Muscle of back (tissue), 13 donors: ENCODE measurements at places on chromosomes 7 and 10.

GRCh38 chr7:13312307-13312706, 624.9 kb downstream of the ARL4A start:
- DNase-seq, result no peak

GRCh38 chr10:48784031-48784430, 99.4 kb downstream of the WDFY4 start:
- peak; percentile 53 for DNase-seq

DNA sequence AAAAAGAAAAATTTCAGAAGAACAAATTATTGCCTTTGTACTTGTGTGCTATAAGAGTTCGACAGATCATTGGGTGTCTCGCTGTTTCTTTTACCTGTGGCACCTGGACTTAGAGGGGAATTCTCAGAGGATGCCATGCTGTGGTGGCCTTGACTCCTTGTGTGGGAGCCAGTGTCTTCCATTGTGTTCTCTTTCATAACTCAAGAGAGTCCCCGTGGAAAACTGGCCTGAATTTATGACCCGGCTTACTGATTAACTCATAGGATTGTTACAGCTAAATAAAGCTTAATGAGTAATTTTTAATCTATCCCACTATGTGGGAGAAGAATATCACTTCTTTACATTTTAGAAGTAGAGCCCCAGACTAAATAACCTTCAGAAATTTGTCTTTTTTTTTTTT, 54.5 kb downstream of the UBE3C start:
- DNase-seq, result no peak

DNA sequence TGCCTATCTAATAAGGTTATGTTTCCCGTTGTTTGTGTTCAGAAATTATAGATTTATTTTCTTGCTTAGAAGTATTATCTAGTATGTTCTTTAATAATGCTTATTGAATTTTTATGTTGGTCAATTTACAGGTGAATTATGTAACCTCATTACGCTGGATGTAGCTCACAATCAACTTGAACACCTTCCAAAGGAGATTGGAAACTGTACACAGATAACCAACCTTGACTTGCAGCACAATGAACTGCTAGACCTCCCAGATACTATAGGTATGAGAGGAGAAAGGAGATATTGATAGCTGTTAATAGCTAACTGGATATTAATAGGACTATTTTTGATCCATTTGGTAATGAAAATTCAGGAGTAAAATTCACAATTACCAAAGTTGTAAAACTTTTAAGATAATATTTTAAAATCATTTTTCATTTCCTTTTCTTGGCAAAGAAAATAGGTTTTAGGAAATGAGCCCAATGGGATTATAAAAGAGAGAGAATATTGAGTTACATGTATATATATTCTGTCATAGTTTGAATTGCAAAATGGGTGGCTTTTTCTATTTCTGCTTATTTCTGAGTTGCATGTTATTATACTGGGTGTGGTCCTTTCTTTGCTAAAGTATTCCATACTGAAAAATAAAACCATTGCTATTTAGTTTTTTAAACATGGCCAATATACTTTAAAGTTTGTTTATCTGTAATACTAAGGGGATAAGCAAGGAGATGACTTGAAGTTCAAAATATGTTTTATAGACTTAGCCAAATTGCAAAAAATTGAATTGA, 66.3 kb downstream of the SHOC2 start:
- DNase-seq, result peak; percentile 19

- DNase-seq, result peak; percentile 45
Observed at GRCh38 chr7:42876182-42877068, 35.4 kb downstream of the C7orf25 start.

GRCh38 chr7:45563941-45564461, 10.2 kb upstream of the ADCY1 start:
- peak; percentile 57 for DNase-seq

GRCh38 chr7:52209614-52210013, 825.8 kb upstream of the POM121L12 start:
- DNase-seq, result no peak

DNA sequence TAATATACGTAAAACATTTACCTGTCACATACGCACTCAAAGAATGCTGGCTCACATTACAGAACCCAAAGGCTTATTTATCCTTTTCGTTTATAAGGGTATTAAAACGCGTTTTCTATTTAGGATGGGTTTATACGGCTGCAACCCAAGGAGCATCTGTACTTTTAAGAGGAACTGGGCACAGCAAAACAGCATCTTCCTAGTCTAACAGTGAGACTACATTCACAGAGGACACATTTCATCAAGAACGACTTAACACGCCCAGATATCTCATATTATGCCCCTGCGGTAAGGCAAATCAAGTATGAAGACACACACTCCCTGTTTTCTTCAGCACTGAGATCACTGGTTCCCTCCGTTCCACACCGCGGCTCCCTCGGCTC, 533 bp upstream of the DMTF1 start:
- no peak for DNase-seq

DNA sequence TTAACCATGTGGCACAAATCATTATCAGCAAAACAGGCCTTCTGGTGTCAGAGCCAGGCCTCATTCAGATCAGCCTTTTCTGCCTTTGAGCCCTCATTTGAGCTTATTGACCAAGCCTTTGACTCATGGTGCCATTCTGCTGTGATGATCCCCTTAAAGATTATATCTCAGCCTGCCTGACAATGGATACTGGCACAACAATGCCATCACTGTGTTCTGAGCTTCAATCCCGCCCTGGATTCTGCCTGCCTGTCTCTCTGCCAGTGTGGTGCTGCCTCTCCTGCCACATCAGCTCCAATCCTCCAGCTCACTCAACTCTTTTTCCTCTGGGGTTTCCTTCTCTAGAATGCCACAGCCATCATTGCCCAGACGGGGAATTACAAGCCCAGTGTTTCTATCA, 52.6 kb downstream of the SRI start:
- no peak for DNase-seq

DNA sequence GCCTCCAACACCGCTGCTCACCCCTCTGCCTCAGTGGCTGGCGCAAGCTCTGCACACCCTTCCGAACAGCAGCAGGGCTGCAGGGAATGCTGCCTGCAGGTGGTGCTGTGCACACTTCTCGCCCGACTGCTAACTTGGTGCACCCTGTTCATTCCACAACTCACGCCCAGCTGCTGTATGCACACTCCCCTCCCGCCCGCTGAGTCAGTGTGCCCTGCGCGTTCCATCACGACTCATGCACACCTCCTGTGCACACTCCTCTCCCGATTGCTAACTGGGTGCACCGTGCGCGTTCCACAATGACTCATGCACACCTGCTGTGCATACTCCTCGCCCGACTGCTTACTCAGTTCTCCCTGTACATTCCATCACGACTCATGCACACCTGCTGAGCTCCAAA, 21.5 kb downstream of the ADARB2 start:
- no peak for DNase-seq

- no peak for DNase-seq
Observed at GRCh38 chr10:12459340-12459739, 110.0 kb downstream of the CAMK1D start.

DNA sequence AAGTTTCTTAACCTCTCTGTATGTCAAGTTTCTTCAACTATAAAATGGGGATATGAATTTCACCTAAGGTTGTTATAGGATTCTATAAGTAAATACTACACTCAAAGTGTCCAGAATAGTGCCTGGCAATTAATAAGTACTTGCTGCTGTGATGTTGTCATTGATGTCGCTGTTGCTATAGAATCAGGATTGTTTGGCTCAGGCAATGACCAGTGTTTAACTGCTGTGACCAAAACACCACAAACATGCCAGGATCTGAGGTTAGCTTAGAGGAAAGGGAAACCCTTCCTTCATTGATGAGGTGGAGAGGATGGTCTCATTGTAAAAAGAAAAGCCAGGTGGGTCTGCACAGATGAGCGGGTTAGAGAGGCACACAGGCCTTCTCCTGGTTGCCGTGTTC, 223.1 kb upstream of the INHBA start:
- DNase-seq, result no peak

- no peak for DNase-seq
Observed at GRCh38 chr10:17041626-17042520, 87.7 kb downstream of the CUBN start.

- DNase-seq, result no peak
Observed at GRCh38 chr10:21146436-21146789, 249.3 kb upstream of the NEBL start.

DNA sequence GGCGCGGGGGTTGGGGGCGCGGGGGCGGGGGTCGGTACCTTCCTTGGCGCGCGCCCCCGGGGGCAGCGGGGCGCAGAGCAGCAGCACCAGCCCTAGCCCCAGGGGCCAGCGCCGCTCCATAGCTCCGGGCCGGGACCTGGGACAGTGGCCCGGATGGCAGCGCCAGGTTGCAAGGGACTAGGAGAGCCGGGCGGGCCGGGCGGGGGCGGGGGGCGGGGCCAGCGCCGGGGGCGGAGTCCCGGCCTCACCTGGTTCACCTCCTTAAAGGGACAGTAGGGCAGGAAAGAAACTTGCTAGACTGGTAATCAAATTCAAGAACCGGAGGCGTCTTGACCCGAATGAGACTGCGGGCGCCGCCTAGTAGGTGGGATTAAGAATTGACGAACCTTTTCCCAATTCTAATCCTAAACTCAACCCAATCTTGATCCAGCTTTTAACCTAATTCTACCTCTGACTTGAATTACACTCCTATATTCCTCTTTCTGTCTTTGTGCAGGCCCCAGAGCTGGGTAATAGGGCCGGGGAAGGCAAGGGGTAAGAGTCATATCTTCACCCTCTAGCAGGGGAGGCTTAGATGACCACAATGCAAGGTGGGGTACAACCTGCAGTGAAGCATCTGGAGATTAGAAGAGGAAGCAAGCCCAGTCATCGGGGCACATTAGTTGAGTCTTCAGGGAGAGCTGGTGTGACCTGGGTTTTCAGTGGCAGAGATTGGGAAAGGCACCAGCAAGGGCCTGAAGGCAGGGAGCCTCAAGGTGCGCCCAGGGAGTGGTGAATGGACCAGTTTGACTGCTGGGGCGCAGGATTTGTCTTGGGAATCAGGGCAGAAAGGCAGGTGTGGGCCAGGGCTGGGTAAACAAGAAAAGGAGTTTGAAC, at the start of gene EPHA1:
TSS of gene EPHA1 (minus strand) at position 171 of the 876 bp plus-strand sequence. CDS start at position 120, 51 bp downstream.
- DNase-seq, result no peak

DNA sequence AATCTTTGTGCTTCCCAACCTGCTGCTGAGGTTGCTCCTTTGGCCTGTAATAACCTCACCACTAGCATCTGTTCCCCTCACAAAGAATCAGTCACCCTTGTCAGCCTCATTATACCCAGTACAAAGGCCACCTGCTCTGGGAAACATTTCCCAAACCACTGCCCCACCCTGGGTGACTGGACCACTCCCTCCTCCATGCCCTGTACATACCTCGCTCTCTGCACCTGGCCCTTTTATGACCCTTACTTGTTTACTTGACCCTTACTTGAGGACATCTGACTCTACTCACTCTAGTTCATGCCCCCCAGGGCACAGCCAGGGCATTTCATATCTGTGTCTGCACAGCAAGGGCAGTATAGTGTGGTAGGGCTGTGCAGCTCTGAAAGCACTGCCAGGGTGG, 21.4 kb upstream of the AOC1 start:
- DNase-seq, result no peak

DNA sequence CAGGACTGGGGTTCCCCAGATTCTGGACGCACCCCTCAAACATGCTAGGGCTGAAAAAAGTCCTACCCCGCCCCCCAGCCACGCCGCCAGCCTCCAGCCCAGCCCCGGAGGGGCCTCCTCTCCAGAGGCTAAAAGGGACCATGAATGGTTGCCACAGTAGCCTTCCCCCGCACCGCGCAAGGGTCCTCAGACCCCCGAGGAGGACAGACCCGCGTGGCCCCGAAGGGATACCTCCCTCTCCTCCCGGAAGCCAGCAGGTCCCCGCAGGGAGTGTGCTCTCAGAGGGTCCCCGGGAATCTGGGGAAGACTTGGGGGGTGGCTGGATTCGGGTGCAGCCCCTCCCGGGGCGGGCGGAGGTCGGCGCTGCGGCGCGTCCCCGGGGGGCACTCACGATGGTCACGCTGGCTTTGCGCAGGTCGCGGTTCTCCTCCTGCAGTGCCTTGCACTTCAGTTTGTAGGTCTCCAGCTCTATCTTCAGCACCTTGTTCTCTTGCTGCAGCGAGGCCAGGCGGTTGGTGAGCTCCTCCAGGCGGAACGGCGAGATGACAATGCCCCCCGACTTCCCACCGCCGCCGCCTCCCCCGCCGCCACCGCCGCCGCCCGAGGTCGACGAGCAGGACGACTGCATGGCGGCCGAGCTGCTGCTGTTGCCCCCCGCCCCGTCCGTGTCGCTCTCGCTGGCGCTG, 482 bp downstream of the CCDC6 start:
- DNase-seq, result no peak

DNA sequence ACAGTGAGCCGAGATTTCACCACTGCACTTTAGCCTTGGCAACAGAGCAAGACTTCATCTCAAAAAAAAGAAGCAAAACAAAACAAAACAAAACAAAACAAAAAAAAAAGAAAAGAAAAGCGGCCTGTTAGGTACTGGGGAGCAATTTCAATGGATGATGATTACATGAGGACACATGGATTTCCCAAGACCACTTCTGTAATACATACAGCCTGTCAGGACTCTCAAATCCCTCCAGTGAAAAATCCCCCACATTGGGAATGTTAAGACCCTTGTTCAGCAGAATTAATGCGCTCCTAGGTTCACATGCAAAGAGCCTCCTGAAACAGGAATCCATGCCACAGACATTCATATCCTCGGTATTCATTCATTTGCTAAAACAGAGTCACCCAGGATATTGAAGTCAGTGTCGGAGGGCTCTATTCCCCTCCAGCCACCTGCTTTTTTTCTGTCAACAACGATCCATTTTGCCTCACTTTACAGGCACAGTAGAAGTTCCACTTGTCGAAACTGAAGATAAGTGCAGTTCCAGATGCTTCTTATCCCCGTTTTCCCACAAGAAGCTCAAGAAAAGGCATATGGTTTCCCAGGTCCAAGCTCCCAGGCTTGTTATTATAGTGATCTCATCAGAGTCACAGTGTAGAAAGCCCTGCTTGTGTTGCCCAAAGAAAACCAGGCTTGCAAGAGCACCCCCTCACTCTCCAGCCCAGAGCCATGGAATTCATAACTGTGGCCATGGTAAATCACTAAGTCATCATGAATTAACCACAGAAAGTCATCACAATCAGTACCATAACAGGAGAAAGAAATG, 20.2 kb downstream of the SLC16A12 start:
- DNase-seq, result peak; percentile 48

DNA sequence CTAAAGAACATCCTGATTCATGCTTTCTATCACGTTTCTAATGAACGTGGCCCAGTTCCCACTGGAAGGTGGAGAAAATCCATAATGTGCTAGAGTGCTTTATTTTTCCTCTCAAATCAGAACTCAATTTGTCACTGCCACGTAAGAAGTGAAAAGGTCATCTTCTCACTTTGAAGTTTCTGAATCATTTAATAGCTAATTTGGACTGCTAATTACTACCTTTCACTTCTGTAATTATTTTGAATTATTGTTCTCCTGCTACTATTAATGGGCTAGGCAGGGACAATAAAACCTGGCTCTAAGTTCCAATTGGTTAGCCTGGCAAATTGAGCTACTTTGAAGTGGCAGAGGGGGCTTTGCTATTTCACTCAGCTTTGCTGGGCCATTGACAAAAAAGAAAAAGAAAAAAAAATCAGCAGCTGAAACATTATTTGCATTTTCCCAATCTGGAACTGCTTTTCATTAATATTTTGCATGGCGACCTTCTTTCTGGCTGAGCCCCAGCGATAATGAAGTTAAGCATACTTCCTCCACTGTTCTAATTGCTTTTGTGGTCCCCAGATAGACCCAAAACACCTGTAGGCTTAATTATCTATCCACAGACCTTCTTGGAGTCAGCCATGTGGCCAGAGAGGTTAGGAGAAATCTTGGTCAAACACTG, 264.2 kb downstream of the SEC23IP start:
- DNase-seq, result no peak
